ENCODE measurements at places on chromosomes 1 and 21. TPM values are rescaled to one million over a fixed set of nuclear protein-coding genes. Genes with fewer than 3 reads are reported as not detected.

The ZYG11A gene
- 2.6 TPM for total RNA-seq

The IL6R gene
- total RNA-seq: 13.4 TPM

The C1orf94 gene
- not detected for total RNA-seq

The S100A10 gene
- 1,892 TPM for total RNA-seq

The TFAP2E gene
- 0.55 TPM for total RNA-seq
